ENCODE measurements at places on chromosomes 5 and 9. TPM values are rescaled to one million over a fixed set of nuclear protein-coding genes. Genes with fewer than 3 reads are reported as not detected.

The GRM6 gene
- total RNA-seq: 0.23 TPM

GRCh38 chr5:109701792-109702191, 12.1 kb downstream of the MAN2A1 start:
- H3K4me1 ChIP-seq: no peaks in the 10 kb centered on the region
- H3K27ac ChIP-seq: no peak overlapping the region
- no peaks in the 10 kb centered on the region for H3K36me3 ChIP-seq

- H3K36me3 ChIP-seq: no peaks in the 10 kb centered on the region
- DNase-seq: no peak
- H3K4me1 ChIP-seq: no peaks in the 10 kb centered on the region
- H3K27me3 ChIP-seq: no peaks in the 10 kb centered on the region
Measured at GRCh38 chr5:11045411-11045810, 284.4 kb upstream of the DAP start.

GRCh38 chr5:118984602-118985001, 3.7 kb downstream of the DTWD2 start:
- DNase-seq: no peak
- H3K27me3 ChIP-seq: no peaks in the 10 kb centered on the region
- H3K36me3 ChIP-seq: no peaks in the 10 kb centered on the region
- H3K4me1 ChIP-seq: no peaks in the 10 kb centered on the region
- H3K27ac ChIP-seq: no peak overlapping the region

DNA sequence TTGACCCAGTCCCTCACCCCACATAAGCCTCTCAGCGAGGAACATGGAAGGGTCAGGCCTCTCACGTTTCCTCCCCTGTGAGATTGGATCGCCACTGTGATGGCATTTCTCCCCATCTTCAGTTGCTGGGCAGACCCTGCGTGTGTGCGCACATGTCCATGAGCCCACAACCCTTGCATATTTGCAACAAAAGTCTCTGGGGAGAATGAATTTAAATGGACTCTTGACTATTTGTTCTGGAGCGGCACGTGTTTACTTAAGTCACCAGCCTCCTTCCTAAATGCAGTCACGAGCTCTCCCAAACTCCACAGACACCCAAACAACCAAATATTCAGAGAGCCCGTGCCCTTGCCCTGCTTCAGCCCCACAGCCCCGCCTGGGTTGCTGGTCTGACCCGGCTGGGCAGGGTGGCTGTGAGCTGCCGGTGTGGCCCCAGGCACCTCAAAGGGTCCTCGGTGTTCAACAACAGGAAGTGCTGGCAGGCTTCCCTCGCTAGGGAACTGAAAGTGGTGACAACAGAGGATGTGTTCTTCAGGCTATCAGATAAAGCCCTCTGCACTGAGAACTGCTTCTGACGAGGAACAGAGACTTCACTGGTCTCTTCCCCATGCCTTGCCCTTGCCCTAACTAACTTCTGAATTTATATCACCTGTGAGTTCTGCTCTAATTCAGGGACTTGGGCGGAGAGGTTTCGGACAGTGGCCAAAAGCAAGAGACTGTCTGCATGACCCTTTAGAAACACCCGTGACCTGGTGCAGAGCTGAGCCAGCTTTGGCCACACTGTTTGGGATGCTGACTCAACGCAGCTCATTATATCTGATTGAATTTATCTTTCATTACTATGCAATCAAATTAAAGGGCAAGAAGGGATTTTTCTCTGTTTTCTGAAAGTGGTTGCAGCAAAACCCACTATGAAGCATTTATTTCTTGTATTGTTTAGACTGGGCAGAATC, 19.2 kb upstream of the CD180 start:
- peak overlapping the region; percentile 77 for H3K27ac ChIP-seq
- no peaks in the 10 kb centered on the region for H3K36me3 ChIP-seq
- peak; percentile 69 for DNase-seq
- H3K4me3 ChIP-seq: peak overlapping the region; percentile 14
- no peaks in the 10 kb centered on the region for H3K27me3 ChIP-seq

- H3K4me3 ChIP-seq: no peak overlapping the region
- H3K27me3 ChIP-seq: no peaks in the 10 kb centered on the region
- H3K36me3 ChIP-seq: no peaks in the 10 kb centered on the region
- no peak overlapping the region for H3K27ac ChIP-seq
- H3K4me1 ChIP-seq: no peaks in the 10 kb centered on the region
Measured at GRCh38 chr5:93343570-93343969, 237.4 kb downstream of the NR2F1-AS1 start.

GRCh38 chr9:124008694-124009530, 2.7 kb upstream of the LHX2 start:
- no peak overlapping the region for H3K27ac ChIP-seq
- peaks cover 84% of the 10 kb centered on the region for H3K27me3 ChIP-seq
- no peak for DNase-seq
- no peaks in the 10 kb centered on the region for H3K36me3 ChIP-seq
- H3K4me3 ChIP-seq: no peak overlapping the region

- no peak for DNase-seq
- H3K4me3 ChIP-seq: no peak overlapping the region
- no peaks in the 10 kb centered on the region for H3K36me3 ChIP-seq
- H3K27me3 ChIP-seq: no peaks in the 10 kb centered on the region
Measured at GRCh38 chr9:129469188-129469987, 151.5 kb downstream of the C9orf50 start.

GRCh38 chr5:82859451-82860140, 217.6 kb downstream of the TMEM167A start:
- no peak for DNase-seq
- no peak overlapping the region for H3K4me3 ChIP-seq
- no peak overlapping the region for H3K27ac ChIP-seq
- H3K4me1 ChIP-seq: no peaks in the 10 kb centered on the region
- H3K36me3 ChIP-seq: no peaks in the 10 kb centered on the region

The TMEM215 gene
- not detected for total RNA-seq

The CCL27 gene
- total RNA-seq: not detected

The SPTAN1 gene
- 130 TPM for total RNA-seq

DNA sequence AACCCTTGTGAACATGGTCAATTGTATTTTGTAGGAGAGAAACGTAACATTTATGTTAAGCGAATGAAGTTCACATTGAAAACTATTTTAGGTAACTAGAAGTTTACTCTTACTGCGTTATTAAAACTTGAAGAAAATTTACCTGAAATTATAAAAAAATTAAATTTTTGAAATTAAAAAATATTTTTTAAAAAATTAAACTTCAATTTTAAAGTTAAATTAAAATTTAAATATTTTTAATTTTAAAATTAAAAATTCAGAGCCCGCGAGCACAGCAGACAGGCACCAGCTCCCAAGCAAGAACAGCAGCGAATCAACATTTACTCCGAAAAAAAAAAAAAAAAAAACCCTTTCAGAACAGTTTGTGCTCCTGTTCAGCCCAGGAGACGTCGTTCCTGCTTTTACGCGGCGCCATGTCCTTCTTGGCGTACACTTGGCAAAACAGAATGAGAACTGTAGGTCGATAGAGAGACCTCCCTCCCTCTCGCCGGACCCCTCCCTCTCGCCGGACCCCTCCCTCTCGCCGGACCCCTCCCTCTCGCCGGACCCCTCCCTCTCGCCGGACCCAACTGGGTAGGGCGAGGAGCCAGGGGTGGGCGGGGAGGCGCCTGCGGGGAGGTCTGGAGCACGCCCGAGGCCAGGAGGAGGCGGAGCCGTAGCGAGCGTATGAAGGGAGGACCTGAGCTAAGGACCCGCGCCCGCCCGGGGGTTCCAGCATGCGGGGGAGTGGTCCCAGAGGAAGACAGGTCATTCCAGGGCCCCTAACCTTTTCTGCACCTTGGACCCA, 235.8 kb downstream of the ROR2 start:
- peak; percentile 50 for DNase-seq
- peak overlapping the region; percentile 77 for H3K27ac ChIP-seq
- no peaks in the 10 kb centered on the region for H3K4me1 ChIP-seq
- H3K27me3 ChIP-seq: no peaks in the 10 kb centered on the region
- H3K4me3 ChIP-seq: peak overlapping the region; percentile 30

GRCh38 chr5:169171515-169171914, 129.4 kb downstream of the SLIT3 start:
- no peaks in the 10 kb centered on the region for H3K4me1 ChIP-seq
- no peaks in the 10 kb centered on the region for H3K36me3 ChIP-seq
- no peak overlapping the region for H3K4me3 ChIP-seq
- no peak for DNase-seq

- peaks cover 24% of the 10 kb centered on the region for H3K27me3 ChIP-seq
- DNase-seq: no peak
- no peak overlapping the region for H3K27ac ChIP-seq
Measured at GRCh38 chr9:132591751-132592314, 9.4 kb downstream of the BARHL1 start.

- DNase-seq: no peak
- no peaks in the 10 kb centered on the region for H3K36me3 ChIP-seq
- no peak overlapping the region for H3K4me3 ChIP-seq
- H3K27me3 ChIP-seq: no peaks in the 10 kb centered on the region
Measured at GRCh38 chr5:107958861-107959260, 288.1 kb upstream of the EFNA5 start.

The ANXA2R gene
- 5.3 TPM for total RNA-seq

DNA sequence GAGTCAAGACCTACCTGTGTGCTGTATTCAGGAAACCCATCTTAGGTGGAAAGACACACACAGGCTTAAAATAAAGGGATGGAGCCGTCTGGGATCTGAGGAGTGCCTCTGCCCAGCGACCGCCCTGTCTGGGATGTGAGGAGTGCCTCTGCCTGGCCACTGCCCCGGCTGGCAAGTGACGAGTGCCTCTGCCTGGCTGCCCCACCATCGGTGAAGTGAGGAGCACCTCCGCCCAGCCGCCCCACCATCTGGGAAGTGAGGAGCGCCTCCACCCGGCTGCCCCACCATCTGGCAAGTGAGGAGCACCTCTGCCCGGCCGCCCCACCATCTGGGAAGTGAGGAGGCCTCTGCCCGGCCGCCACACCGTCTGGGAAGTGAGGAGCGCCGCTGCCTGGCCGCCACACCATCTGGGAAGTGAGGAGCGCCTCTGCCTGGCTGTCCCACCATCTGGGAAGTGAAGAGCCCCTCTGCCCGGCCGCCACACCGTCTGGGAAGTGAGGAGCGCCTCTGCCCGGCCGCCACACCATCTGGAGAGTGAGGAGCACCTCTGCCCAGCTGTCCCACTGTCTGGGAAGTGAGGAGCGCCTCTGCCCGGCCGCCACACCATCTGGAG, 33.7 kb downstream of the SAXO1 start:
- H3K36me3 ChIP-seq: no peaks in the 10 kb centered on the region
- DNase-seq: no peak
- no peak overlapping the region for H3K4me3 ChIP-seq
- H3K4me1 ChIP-seq: no peaks in the 10 kb centered on the region
- no peaks in the 10 kb centered on the region for H3K27me3 ChIP-seq

DNA sequence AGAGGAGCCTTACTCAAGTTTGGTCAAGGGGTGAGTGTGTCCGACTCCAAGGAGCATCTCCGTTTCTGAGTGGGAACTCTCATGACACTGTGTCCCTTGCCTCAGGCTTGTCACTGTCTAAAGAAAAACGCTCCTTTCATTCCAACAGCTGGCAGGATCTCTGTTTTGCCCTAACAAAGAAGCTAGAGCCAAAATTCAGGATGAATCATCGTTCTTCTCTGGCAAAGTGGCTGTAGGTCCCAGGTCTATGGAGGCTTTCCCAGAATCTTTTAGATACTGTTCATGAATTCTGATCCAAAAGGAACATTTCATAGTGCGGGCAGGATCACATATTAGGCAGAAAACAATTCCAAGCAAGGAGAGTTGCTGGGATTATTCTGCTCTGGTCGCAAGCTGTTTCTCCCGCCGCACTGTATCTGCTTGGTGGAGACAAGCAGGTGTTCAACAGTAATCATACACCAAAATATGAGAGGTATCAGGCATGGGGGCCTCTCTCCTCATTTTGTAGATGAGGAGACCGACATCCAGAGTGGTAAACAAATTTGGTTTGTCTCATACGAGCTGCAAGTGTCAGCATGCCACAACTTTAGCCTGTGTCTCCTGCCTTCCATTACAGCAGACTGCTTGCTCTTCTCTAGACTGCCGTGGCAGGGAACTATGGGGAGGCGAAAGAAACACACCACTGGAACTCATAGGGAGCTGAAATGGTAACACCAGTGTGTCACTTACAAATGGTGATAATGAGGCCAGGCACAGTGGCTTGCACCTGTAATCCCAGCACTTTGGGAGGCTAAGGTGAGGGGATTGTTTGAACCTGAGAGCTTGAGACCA, 72.6 kb downstream of the ENTREP1 start:
- H3K27ac ChIP-seq: peak overlapping the region; percentile 35
- no peaks in the 10 kb centered on the region for H3K36me3 ChIP-seq
- H3K4me1 ChIP-seq: no peaks in the 10 kb centered on the region
- no peak overlapping the region for H3K4me3 ChIP-seq
- H3K27me3 ChIP-seq: no peaks in the 10 kb centered on the region

The LECT2 gene
- total RNA-seq: not detected

DNA sequence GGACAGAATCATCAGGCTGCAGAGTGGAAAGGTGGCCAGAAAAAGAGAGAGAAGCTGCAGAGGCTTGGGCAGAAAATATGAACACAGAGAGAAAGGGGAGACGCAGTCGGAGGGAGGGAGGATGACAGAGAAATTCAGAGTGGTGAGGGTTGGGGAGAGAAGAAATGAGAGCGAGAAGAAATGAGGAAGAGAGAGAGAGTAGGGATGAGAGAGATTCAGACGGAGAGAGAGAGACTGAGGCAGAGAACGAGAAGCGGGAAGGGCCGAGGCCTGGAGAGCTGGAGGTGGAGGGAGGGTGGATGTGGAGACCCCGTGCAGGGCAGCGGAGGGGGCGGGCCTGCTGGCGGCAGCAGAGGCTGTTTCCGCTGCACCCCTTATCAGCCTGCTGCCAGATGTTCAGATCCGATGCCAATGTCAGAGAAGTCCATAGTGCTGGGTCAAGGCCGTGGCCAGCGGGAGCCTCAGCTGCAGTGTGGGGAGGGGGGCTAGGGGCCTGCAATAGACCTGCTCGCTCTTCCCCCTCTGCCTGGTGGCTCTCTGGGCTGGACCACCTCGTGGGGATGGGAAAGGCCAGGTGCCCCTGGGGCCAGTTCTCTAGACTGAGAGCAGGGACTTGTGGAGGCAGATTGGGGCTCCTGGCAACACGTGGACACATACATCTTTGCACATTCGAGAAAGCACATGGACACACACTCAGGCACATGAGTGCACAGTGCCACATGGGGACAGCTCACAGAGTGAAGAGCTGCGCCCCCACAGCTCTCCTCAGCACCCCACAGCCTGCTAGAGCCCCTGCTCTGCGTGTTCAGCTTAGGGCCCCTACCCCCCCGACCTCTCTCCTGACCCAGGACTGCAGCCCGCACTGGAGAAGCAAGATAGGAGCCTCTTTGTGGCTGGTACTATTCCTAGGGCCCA, 4.9 kb upstream of the NR5A1 start:
- no peak overlapping the region for H3K4me3 ChIP-seq
- no peaks in the 10 kb centered on the region for H3K36me3 ChIP-seq
- no peak overlapping the region for H3K27ac ChIP-seq
- no peaks in the 10 kb centered on the region for H3K27me3 ChIP-seq

The SPINK7 gene
- total RNA-seq: not detected
